Esophagus squamous epithelium (tissue), 5 donors: ENCODE measurements at places on chromosomes 7 and 10.

- no peak overlapping the region for H3K4me3 ChIP-seq
- no peaks in the 10 kb centered on the region for H3K27me3 ChIP-seq
- H3K27ac ChIP-seq: no peak overlapping the region
- H3K36me3 ChIP-seq: no peaks in the 10 kb centered on the region
- H3K4me1 ChIP-seq: peaks cover 23% of the 10 kb centered on the region
Measured at GRCh38 chr7:131223151-131223550, 104.5 kb upstream of the MKLN1 start.

GRCh38 chr10:12018438-12019282, 23.9 kb downstream of the UPF2 start:
- H3K4me3 ChIP-seq: no peak overlapping the region
- no peaks in the 10 kb centered on the region for H3K27me3 ChIP-seq
- no peaks in the 10 kb centered on the region for H3K4me1 ChIP-seq
- peaks cover 20% of the 10 kb centered on the region for H3K36me3 ChIP-seq
- no peak overlapping the region for H3K27ac ChIP-seq

DNA sequence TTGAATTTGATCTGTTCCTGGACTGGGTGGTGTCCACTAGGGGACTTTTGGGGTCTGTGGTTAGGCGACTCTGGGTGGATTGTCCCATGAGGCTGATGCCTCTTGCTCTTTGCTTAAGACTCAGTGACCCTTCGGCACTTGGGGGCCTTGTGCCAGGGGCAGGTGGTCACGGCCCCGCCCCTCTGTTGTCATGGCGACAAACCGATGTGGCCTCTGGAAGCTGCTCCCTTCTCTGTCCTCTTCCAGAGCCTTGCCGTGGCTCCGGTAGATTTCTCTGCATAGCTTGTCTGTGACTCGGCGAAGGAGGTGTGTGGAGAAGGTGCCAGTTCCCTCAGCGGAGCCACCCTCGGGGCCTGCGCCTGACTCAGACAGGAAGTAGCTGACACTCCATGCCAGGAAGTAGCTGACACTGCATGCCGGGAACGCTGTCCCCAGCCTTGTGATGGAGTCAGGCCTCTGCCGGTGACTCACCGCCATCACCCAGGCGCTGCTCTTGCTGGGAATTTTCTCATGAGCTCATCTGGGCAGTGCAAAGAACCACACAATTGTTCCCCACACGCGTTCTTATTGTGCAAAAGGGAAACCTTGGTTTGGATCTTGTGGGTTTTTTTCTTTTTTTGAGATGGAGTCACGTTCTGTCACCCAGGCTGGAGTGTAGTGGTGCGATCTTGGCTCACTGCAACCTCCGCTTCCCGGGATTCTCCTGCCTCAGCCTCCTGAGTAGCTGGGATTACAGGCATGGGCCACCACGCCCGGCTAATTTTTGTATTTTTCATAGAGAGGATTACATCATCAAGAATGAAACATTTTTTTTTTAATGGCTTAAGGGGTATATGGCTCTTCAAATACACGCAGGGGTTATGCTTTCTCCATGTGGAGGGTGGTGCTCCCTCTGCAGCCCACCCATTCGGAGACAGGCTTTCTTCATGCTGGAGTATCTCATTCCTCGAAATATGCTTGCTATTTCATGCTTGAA, 72.6 kb downstream of the PFKFB3 start:
- no peaks in the 10 kb centered on the region for H3K27me3 ChIP-seq
- no peak overlapping the region for H3K4me3 ChIP-seq
- peaks cover 4% of the 10 kb centered on the region for H3K4me1 ChIP-seq
- peak overlapping the region; percentile 80 for H3K27ac ChIP-seq
- no peaks in the 10 kb centered on the region for H3K36me3 ChIP-seq
- peak; percentile 82 for DNase-seq

DNA sequence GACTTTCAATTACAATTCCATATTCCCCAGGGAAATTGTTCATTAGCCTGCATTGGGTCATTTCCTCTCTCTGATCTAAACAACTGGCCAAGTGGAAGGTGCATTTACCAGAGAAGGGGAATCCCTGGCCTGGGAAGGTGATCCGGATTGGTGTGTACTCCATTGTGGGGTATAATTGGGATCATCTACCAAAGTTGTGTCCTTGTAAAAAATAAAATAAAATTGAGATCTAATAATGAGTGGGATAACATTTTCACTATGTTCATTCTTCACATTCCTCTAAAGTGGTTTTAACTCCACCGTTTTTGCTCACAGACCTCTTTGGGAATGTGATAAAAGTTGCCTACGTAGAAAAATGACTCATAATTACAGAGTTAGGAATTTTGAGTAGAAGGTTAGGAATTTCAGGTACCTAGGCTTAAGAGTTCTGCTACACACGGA, 22.8 kb downstream of the ARL5B start:
- DNase-seq: no peak
- H3K27ac ChIP-seq: no peak overlapping the region
- H3K4me3 ChIP-seq: no peak overlapping the region
- no peaks in the 10 kb centered on the region for H3K36me3 ChIP-seq

DNA sequence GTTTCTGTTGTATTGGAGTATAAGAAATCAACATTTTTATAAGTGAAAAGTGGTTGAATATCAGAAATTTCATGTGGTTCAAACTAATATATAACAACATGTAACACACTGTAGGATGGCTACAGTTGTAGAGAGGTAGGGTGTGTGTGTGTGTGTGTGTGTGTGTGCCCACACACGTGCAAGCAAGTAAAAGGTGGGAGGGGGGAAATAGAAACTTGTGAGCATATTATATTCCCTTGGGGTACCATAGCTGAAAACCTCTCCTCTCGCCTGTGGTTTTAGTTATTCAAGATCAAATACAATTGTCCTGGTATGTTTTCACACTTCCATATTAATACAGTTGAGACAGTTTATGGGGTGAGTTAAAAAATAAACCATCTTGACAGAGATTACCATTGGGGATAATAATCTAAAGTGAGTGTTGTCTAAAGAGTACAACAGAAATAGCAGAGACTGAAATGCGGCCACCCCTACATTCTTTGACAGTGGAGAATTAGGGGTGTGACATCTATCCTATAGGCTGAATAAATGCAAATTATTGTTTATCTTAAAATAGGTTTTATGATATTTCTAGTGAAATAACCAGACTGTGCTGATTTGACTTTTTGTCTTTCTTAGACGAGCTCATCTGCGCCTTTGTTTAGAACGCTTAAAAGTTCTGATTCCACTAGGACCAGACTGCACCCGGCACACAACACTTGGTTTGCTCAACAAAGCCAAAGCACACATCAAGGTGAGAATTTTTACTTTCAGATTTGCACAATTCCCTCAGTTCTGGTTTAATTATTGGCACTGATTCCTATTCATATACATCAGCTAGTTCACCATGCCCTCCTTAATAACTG, 25.9 kb downstream of the SMNDC1 start:
- DNase-seq: no peak
- H3K4me1 ChIP-seq: peaks cover 5% of the 10 kb centered on the region
- no peaks in the 10 kb centered on the region for H3K36me3 ChIP-seq
- no peak overlapping the region for H3K27ac ChIP-seq
- no peaks in the 10 kb centered on the region for H3K27me3 ChIP-seq
- no peak overlapping the region for H3K4me3 ChIP-seq

DNA sequence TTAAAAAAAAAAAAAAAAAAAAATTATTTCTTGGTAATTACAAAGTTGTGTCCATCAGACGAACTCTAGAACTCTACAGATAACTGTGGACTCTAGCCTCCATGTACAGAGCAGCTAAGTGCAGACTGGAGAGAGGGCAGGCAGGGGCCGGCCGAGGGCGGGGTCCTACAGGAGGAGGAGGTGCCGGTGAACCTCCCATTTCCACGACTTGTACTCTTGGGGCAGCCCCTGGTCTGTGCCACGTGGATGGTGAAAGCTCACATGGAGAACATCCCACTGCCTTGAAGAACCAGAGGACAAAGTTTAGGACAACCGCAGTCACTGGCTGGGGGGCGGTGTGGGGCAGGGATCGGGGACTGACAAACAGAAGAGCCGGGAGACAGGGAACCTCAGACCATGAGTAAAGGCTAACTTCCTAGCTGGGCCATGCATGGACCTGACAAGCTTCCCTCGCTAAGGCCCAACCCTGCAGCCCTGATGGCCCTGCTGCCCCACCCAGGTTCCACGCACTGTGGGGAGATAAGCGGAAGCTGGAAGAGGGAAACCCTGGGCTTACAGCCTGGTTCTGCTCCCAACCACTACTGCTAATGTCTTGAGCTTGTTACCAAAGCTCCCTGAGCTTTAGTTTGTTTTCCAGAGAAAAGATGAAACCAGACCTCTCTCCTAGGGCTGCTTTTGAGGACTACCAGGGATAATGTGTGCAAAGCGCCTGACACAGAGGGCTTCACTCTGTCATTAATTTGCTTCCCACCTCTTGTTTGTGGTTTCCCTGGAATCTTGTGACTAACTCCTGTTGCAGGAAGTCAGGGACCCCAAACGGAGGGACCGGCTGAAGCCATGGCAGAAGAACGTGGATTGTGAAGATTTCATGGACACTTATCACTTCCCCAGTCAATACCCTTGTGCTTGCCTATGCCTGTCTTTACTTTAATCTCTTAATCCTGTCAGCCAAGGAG, 16.1 kb upstream of the SEC61G start:
- H3K27ac ChIP-seq: no peak overlapping the region
- no peak for DNase-seq
- no peak overlapping the region for H3K4me3 ChIP-seq
- no peaks in the 10 kb centered on the region for H3K36me3 ChIP-seq
- no peaks in the 10 kb centered on the region for H3K27me3 ChIP-seq

DNA sequence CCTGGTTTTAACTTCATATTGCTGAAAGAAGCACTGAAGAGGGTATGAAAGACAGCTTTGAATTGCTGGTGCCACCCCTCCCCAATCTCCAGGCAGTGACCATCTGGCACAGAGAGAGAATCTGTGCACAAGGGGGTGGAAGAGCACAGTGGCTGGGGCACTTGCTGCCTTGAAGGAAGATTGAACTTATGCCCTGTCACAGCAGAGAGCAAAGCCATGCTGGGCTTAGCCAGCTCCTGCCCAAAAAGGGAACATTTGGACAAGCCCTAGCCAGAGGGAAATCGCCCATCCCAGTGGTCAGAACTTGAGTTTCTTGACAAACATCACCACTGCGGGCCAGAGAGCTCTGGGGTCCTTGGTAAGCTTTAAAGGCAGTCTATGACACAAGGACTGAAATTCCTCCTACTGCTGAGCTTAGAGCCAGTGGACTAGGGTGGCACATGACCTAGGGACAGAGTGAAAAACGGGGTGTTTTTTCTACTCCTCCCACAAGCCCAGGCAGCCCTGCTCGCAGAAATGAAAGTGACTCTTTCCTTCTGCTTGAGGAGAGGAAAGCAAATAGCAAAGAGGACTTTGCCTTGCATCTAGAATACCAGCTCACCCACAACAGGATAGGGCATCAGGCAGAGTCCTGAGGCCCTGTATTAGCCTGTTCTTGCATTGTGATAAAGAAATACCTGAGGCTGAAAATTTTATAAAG, 257.2 kb downstream of the CTNNA3 start:
- no peaks in the 10 kb centered on the region for H3K4me1 ChIP-seq
- H3K27ac ChIP-seq: no peak overlapping the region
- no peaks in the 10 kb centered on the region for H3K36me3 ChIP-seq
- H3K27me3 ChIP-seq: no peaks in the 10 kb centered on the region
- DNase-seq: no peak
- H3K4me3 ChIP-seq: no peak overlapping the region

- H3K4me1 ChIP-seq: no peaks in the 10 kb centered on the region
- H3K27me3 ChIP-seq: no peaks in the 10 kb centered on the region
- no peak for DNase-seq
- no peak overlapping the region for H3K4me3 ChIP-seq
- no peaks in the 10 kb centered on the region for H3K36me3 ChIP-seq
Measured at GRCh38 chr7:1981878-1982230, 250.9 kb downstream of the MAD1L1 start.

DNA sequence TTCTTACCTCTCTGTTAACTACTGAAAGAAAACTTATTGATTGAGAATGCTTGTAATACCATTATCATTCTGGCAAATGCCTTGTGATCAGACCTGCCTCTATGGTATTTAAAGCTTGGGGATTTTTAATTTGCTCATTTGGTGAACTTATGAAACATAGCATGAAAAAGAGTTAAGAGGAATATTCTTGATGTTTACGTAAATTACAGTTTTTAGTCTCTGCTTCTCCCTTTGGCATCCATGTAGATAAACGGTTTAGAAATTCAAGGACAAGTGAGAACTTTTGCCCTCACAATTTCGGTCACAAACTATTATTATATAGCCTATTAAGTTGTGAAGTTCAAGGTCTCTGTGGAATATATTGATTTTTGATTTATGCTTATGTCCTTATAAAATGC, 11.2 kb upstream of the CELF2 start:
- no peak overlapping the region for H3K27ac ChIP-seq
- H3K36me3 ChIP-seq: no peaks in the 10 kb centered on the region
- no peak for DNase-seq
- no peaks in the 10 kb centered on the region for H3K27me3 ChIP-seq
- no peak overlapping the region for H3K4me3 ChIP-seq

- no peak overlapping the region for H3K4me3 ChIP-seq
- no peak overlapping the region for H3K27ac ChIP-seq
- peaks cover 15% of the 10 kb centered on the region for H3K4me1 ChIP-seq
- no peak for DNase-seq
- H3K27me3 ChIP-seq: no peaks in the 10 kb centered on the region
- H3K36me3 ChIP-seq: no peaks in the 10 kb centered on the region
Measured at GRCh38 chr10:97868134-97868685, 18.6 kb downstream of the GOLGA7B start.

- H3K27ac ChIP-seq: peak within 1 kb of the TSS; percentile 87
- H3K27me3 ChIP-seq: peaks cover 25% of the 10 kb centered on the region
- DNase-seq: no peak
- H3K4me3 ChIP-seq: peak within 1 kb of the TSS; percentile 49
- H3K4me1 ChIP-seq: peaks cover 11% of the 10 kb centered on the region
Measured at GRCh38 chr7:116671681-116672595, at the start of gene MET. Gene MET (plus strand): TSS chr7:116672196. CDS start chr7:116699085, 26,889 bp downstream.

DNA sequence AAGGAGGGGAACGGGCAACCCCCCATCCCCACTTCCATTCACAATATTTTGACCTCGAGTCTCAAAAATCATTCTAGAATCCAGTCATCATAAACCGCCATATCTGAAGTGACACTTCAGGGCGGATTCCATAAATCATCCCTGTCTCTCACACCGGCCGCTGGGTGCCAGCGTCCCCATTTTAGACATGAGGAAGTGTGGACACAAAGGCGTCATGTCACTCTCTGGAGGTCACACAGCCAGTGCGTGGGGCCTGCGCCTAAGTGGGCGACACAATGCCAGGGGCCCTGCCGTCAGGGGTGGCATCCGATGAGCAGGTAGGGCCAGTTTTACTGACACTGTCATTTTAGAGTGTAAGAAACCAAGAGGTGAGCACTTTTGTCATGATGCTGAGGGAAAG, 19.5 kb downstream of the KCNH2 start:
- H3K27ac ChIP-seq: no peak overlapping the region
- peaks cover 8% of the 10 kb centered on the region for H3K4me1 ChIP-seq
- H3K27me3 ChIP-seq: no peaks in the 10 kb centered on the region
- H3K36me3 ChIP-seq: no peaks in the 10 kb centered on the region

- H3K27ac ChIP-seq: no peak overlapping the region
- no peaks in the 10 kb centered on the region for H3K4me1 ChIP-seq
- DNase-seq: no peak
- no peaks in the 10 kb centered on the region for H3K36me3 ChIP-seq
Measured at GRCh38 chr7:42624471-42624870, 287.4 kb downstream of the C7orf25 start.
